ENCODE measurements at places on chromosomes 13 and 19. TPM values are rescaled to one million over a fixed set of nuclear protein-coding genes. Genes with fewer than 3 reads are reported as not detected.
A peak's percentile ranks its signal among the peaks of the same experiment; 100 is the strongest.

DNA sequence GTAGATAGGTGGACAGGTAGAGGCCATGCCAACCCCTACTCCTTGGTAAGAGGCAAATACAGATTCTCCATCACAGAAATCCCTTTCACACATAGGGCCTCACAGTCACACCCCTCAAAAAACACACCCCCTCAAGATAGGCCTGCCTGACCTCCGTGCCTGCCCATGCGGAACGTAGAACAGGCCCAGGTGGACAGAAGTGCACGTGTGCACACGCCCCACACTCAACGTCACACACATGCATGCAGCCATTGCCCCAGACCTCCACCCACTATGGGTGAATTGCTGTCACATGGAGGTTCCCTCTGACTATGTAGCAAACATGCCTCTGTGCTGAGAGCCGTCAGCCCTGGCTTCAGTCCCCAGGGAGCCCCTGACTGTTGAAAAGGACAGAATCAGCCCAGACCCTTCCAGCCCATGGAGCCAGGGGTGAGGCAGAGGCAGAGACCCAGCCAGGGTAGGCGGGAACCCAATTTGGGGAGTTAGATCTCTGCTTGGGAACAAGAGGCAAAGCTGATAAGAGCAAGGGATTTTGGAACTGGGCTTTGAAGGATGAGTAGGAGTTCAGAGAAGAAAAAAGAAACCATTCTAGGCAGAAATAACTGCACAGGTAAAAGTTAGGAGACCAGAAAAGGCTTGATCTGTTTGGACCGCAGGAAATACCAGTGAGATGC, 3.1 kb downstream of the ANKRD24 start:
- DNase-seq, result no peak

DNA sequence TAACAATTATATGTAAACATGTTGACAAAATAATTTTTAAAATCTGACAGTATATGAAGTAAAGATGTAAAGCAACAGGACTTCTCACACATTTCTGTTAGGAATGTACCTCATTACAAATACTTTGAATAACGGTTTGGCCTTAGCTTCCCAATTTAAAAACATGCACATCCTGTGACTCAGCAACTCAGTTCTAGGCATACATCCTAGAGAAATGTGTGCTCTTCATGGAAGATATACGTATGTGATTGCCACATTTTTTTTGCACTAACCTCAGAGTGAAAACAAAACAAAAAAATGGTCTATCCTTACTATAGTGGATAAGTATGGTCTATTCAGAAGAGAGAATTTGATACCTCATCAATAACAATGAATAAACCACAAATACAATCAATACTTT, 314.6 kb downstream of the LIG4 start:
- DNase-seq, result no peak

- no peak for DNase-seq
Observed at GRCh38 chr19:41967054-41967783, 8.1 kb upstream of the RABAC1 start.

The COX6B2 gene
- total RNA-seq, result not detected

GRCh38 chr13:80050252-80050651, 290.7 kb downstream of the SPRY2 start:
- DNase-seq, result no peak

DNA sequence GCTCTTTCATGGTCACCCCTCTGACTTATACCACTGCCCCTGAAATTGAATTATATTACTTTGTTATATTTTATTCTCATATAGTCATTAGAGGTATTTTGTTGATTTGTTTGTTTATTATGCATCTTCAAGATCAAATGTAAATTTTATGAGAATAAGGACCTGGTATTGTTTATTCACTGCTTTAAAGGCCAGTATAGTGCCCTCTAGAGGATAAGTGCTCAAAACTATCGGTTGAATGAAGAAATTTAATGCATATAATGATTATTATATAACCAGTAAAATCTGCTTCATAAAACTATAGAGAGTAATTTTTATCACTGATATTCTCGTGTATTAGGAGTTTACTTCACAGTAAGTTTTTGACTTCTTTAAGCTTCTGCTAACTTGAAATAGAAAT, 1401.9 kb downstream of the SLITRK1 start:
- DNase-seq, result no peak

DNA sequence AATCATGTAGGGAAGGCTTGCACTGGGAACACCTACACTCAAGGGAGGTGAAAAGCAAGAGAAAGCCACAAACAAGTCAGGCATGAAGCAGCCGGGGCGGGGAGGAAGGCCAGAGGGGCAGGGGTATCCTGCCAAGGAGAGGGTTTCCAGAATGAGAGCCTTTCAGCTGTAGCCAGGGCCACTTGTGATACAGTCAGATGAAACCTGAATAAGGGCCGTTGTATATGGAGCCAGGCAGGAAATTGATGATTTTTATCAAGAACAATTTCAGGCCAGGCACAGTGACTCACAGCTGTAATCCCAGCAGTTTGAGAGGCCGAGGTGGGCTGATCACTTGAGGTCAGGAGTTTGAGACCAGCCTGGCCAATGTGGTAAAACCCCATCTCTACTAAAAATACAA, 4.4 kb downstream of the TRPM4 start:
- DNase-seq, result no peak

The ATXN8OS gene
- not detected for total RNA-seq

- no peak for DNase-seq
Observed at GRCh38 chr13:33606692-33607091, 211.3 kb upstream of the RFC3 start.

DNA sequence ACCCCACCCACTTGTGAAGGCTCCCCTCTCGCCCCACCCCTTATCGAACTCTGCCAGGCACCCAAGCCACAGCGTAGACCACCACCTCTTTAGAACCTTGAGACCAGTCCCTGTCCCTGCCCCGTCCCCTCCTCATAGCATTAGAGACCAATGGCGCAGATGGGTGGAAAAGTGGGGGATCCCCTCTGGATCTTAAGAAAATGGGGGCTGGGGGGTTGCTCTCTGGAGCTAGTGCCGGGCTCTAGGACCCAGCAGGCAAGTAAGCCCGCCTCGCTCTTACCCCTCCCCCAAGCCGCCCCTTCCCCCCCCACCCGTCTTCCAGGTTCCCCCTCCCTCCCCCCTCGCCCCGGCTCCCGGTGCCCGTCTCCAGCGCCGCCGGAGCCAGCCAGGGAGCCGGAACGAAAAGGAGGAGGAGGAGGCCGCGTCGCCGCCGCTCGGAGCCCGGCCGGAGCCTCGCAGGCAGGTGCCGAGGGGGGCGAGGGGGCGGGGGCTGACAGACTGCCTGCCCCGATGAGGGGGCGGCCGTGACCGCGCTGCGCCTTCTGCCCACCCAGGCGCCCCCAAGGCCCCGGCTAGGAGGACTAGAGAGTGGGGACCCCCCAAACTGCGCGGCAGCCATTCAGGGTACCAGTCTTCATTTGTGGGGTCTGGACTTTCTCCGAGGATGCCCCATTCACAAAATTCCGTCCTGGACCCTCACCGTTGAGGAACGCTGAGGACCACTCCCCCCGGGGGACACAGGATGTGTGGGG, at the start of gene SPRED3:
Gene SPRED3 (plus strand): TSS at position 349 of the 752 bp plus-strand sequence. CDS start 1,606 bp downstream, outside the sequence.
- peak; percentile 63 for DNase-seq

All from heart left ventricle (tissue), 16 donors.